ENCODE measurements at places on chromosomes 1 and 21. TPM values are rescaled to one million over a fixed set of nuclear protein-coding genes. Genes with fewer than 3 reads are reported as not detected.

DNA sequence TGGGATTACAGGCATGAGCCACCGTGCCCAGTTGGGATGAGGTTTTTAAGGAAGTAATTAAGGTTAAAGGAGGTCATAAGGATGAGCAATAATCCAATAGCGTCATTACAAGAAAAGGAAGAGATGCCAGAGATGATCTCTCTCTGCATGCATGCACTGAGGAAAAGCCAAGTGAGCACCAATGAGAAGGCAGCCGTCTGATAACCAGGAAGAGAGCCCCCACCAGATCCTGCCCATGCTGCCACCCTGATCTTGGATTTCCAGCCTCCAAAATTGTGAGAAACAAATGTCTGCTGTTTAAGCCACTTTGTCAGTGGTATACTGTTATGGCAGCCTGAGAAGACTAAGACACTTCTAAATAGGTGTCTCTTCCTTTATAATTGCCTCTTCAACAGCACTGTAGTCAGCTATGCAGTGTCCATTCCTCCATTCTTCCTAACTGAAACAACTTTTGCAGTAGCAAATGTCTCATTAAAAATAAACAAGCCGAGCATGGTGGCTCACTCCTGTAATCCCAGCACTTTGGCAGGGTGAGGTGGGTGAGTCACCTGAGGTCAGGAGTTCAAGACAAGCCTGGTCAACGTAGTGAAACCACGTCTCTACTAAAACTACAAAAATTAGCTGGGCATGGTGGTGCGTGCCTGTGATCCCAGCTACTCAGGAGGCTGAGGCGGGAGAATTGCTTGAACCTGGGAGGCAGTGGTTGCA, 216.2 kb upstream of the RUNX1 start:
- no peak for DNase-seq

- DNase-seq: no peak
Measured at GRCh38 chr1:202176949-202177927, 16.4 kb upstream of the LGR6 start.

DNA sequence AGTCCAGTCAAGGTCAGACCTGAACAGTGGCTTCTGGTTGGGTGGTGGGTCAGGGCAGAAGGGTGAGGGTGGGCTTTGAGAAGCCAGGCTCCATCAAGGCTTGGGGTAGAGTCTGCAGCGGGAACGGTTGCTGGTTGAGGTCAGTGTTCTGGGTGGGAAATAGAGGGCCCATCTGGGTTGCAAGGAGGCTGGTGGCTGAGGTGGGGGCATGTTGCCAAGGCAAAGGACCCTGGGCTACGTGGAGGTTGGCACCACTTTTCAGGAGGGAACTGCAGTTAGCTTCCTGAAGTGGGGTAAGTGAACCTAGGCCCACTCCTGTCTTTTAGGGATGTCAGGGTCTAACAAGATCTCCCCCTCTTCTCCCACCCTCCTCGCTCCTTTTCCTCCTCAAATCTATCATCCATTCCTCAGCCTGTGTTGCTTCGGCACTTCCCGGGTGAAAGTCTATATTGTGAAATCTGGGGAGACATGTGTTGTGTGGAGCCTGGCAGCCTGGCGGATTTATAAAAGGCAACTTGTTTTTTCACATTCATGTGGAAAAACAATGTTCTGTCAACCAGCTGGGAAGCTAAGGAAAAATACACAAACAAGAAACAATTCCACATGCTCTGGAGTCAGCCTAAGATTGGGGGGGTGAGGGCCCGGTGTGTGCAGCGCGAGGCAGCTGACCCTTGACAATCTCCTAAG, 1.5 kb downstream of the IL22RA1 start:
- no peak for DNase-seq

- no peak for DNase-seq
Measured at GRCh38 chr21:44866780-44867179, 6.7 kb downstream of the PTTG1IP start.

DNA sequence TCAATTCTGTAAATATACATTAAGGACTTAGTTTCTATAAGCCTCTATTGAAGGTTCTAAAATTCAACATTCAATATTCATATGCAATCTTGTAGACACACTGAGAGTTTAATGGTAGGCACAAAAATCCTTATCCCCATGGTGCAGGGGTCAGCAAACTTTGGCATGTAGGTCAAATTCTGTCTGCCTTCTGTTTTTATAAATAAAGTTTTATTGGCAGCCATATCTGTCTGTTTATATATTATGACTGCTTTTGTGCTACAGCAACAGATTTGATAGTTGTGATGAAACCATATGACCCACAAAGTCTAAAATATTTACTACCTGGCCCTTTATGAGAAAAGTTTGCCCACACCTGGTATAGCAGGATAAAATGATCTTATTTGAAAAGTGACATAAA, 91.2 kb upstream of the PPIH start:
- no peak for DNase-seq

PTGFR gene
- 0.18 TPM for total RNA-seq

MIXL1 gene
- 0.34 TPM for total RNA-seq

RGSL1 gene
- total RNA-seq: not detected

Data from left colon (tissue), 2 donors.